ENCODE measurements at places on chromosomes 3 and 15. TPM values are rescaled to one million over a fixed set of nuclear protein-coding genes. Genes with fewer than 3 reads are reported as not detected.

The ZBTB47 gene
- 28.6 TPM for total RNA-seq

The SIDT1 gene
- total RNA-seq = 0.28 TPM

The NUDT16 gene
- total RNA-seq = 9.9 TPM

The ZNF385D gene
- total RNA-seq = 0.96 TPM

The CYP1A1 gene
- total RNA-seq = 0.19 TPM

The CPN2 gene
- not detected for total RNA-seq

The KAT2B gene
- 5.6 TPM for total RNA-seq

The TRPM1 gene
- total RNA-seq = not detected

The DAZL gene
- not detected for total RNA-seq

The ASB14 gene
- total RNA-seq = not detected

The STARD5 gene
- 21.1 TPM for total RNA-seq

The LSMEM2 gene
- total RNA-seq = not detected

The CLDN1 gene
- 2.0 TPM for total RNA-seq

The B4GALT4 gene
- 72.2 TPM for total RNA-seq

The LRRK1 gene
- total RNA-seq = 5.6 TPM
